ENCODE measurements at places on chromosomes 12 and 14. TPM values are rescaled to one million over a fixed set of nuclear protein-coding genes. Genes with fewer than 3 reads are reported as not detected.

The OR4K1 gene
- total RNA-seq: not detected

The INSM2 gene
- total RNA-seq: not detected

The CLEC14A gene
- not detected for total RNA-seq

The SCN8A gene
- total RNA-seq: 14.2 TPM

The FLRT2 gene
- total RNA-seq: 8.7 TPM

The TAS2R8 gene
- total RNA-seq: 0.22 TPM

The HOXC5 gene
- not detected for total RNA-seq

The NRDE2 gene
- 10.2 TPM for total RNA-seq

The RERG gene
- not detected for total RNA-seq

- no peak for DNase-seq
Measured at GRCh38 chr12:67911275-67911600, 78.0 kb upstream of the IFNG-AS1 start.

DNA sequence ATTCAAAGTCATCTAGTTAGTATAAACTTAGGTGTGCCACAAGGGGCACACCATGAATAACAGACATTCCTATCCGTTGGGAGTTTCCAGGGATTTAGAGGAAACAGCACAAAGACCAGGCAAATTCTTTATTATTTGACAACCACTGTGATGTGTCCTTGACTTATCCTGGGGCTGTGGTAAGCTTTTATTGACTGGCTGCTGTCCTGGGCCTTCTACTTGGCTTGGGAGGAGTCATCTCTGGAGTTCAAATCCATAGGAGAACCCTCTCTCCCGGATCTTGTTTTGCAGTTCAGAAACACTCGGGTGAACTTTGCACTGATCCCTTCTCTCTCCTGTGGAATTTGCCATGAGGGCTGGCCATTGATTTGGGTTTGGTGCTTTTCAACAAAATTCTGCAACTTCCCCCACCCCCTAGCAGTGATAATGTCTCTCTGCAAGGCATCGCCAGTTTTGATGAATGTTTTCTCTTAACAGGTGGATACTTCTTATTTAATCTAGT lies 136.3 kb downstream of the ADCK1 start:
- no peak for DNase-seq

DNA sequence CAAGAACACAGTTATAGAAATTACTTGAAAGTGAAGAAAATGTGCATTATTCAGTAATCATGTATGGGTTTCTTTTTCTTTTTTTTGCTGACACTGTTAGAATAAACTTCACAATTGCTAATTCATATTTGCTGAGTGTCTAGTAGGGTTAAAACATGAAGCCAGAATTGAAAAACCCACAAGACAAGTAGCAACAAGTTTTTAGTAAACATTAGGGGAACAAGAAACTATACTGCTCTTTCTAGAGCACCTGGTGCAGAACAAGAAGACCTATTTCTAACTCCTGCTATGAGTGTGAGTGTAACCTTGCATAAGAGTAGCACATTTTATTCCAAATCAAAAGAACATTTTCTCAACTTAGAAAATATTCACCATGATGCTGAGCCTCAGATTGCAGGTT lies 83.2 kb downstream of the ITPR2 start:
- DNase-seq: no peak

DNA sequence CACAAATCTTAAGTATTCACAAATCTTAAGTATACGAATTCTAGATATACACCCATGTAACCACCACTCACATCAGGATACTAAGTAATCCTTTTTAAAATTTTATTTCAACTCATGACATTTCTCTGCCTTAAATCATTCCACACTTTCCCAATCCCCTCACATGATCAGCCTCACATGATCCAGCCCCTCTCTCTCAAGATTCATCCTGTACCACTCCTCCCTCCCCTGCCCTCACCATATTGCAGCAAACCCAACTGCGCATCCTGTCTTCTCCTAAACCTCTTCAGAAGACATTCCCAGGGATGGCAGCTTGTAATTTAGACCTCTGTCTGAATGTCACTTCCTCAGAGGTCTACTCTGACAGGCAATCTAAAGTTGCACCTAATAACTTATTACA lies 1.7 kb upstream of the EIF4B start:
- DNase-seq: peak; percentile 56

DNA sequence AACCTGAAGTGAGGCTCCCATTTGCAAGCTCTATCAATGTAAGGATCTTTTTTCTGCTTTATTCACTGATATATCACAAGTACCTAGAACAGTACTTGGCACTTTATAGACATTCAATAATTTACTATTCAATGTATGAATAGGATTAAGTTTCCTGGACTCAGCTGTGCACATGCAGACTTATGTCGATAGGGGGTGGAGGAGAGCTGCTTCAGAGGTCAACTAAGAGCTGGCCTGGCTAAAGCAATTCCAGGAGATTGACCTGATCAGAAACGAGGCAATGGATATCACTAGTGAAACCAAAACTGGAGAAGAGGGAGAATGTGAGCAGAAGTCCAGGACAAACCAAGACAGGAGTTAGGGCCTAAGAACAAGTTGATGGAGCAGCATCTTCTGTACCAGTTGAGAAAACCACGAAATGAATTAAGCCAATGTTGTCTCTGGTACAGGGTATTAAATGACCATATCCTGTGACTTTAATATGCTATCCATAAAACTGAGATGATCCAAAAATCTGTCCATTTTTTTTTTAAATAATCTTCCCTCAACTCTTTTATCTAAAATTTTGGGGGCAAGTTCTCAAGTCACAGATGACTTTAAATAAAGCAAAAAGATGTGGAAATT lies 169.2 kb downstream of the PIK3C2G start:
- DNase-seq: peak; percentile 80

- DNase-seq: no peak
Measured at GRCh38 chr14:31993521-31993951, 83.6 kb upstream of the ARHGAP5 start.

DNA sequence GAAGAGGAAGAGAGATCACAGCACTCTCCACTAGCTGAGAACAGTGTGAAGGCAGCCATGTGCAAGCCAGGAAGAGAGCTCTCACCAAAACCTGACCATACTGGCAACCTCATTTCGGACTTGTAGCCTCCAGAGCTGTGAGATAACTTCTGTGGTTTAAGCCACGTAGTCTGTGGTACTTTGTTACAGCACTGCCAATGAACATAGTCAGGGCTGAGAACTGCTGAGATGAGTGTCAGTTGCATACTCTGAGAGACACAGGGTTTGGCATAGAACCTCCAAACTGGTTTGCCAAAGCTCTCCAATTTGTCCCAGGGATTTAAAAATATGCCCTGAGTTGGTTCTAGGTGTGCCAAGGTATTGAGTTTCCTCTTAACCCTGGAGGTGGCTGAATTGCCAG lies 218.6 kb downstream of the ATP23 start:
- DNase-seq: no peak

DNA sequence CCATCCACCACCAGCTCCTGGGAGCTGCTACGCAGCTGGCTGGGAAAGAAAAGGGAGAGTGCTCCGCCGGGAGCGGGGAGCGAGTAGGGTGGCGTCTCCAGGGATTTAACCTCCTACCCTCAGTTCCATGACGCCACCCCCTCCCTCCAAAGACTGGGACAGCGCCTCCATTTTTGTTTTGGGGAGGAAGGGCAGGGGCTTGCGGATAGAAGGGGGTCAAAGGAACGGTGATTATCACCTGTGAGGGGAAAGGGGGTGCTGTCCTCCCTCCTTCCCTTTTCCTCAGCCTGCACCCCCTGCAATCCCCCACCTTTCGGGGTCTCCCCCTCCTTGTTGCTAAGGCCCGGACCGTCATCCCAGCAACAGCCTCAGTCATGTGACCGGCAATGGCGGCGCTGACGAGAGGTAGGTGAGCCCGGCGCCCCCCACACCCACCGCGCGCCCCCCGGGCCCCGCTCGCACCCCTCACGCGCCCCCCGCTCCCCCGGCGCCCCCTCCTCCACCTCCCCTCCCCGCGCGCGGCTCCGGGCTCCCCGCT lies at the start of gene DTX3:
Gene DTX3, plus strand, starts transcription at position 371 of the 538 bp plus-strand sequence. CDS start 1,694 bp downstream, outside the sequence.
- peak; percentile 66 for DNase-seq

DNA sequence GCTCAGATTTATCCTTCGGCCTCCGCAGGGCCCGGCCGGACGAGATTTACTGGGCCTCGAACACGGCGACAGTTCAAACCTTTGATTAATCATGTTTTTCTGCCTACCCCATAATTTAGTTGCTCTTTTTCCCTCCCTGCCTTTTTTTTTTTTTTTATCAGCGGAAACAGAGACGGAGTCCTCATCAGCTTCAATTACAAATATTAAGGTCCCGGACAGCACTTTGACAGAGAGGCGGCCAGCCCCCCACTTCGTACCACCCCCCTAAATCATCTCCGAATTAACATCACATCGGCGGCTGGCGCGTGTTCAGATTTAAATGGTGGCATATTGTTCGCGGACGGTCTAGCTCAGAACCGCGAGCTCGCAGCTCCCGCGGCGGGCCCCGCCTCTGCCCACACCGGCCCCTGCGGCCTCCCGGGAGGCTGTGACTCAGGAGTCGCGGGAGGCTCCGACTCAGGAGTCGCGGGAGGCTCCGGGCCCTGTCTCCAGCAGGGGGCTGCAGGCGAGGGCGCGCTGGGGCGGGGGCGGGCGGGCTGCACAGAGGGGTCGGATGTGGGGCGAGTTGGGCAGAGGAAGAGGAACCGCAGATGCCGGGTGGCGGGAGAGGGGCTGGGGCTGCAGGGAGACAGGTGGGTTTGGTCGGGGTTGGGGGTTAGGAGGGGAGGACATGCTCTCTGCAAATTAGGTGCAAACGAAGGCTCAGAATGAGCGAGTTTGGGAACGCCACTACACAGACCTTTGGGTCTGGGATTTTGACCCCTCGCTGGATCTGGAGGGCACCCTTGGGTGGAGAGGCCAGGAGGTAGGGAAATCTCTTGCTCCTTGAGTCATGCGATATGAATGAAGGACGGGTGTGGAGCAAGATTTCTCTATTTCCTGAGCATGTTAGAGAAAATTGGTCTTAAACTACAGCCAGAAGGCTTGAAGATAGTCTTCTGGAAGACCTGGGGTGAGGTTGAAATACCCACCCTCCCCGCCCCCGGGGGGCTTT lies 19.6 kb upstream of the ATP5MC2 start:
- DNase-seq: peak; percentile 82

GRCh38 chr14:90562652-90563051 lies 165.8 kb downstream of the CALM1 start:
- DNase-seq: no peak

- DNase-seq: no peak
Measured at GRCh38 chr12:82415402-82415801, 57.1 kb downstream of the METTL25 start.

DNA sequence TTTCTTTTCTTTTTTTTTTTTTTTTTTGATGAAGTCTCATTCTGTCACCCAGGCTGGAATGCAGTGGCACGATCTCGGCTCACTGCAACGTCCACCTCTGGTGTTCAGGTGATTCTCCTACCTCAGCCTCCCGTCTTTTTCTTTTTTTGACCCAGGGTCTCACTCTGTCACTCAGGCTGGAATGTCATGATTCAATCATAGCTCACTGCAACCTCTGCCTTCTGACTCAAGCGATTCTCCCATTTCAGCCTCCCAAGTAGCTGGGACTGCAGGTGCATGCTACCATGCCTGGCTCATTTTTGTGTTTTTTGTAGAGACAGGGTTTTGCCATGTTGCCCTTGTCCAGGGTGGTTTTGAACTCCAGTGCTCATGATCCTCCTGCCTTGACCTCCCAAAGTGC lies 12.0 kb downstream of the FUT8 start:
- DNase-seq: no peak

GRCh38 chr14:39175445-39176262 lies 600 bp downstream of the PNN start:
- peak; percentile 72 for DNase-seq

- DNase-seq: no peak
Measured at GRCh38 chr12:242496-242895, 20.1 kb downstream of the SLC6A13 start.

DNA sequence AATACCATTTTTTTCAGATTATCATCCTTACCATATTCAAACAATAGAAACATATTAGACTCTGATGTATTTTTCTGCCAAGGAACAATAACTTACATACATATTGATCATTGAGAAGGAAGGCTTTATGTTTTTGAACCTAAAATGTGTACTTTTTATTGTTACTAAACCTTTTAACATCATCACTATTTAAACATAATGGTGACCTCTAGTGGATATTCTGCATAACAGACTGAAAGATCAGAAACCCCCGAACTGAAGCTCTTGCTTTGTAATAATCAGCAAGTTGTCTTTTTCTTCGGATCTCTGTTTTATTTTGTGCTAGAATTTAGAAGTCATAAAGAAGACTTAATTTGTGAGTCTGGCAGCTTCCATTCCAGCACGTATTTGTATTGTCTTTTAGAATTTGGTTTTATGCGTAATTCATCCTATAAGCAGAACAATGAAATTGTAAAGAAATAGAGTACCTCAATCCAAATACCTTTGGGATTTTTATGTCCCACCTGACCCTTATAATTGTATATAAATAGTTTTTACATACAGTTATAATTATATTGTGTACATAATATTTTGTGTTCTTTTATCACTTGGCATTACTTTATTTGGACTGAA lies 125.9 kb upstream of the ATF1 start:
- DNase-seq: peak; percentile 66

DNA sequence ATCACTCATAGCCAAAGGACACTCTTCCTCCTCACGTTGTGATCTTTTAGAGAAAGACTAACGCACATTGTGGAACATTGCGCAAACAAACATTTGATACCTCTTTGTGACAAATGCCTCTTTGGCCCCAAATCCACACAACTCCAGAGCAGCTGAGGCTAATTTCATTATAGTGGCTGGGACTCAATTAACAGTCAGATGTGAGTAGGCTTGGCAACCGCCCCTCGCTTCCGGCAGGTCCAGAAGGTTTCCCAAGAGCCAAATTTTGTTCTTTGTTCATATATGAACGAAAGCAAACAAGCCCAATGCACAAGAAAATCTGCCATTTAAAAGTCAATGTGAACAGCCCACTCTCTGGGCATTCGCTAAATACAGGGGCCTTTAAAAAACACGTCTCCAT lies 273.9 kb downstream of the GLT1D1 start:
- DNase-seq: no peak

DNA sequence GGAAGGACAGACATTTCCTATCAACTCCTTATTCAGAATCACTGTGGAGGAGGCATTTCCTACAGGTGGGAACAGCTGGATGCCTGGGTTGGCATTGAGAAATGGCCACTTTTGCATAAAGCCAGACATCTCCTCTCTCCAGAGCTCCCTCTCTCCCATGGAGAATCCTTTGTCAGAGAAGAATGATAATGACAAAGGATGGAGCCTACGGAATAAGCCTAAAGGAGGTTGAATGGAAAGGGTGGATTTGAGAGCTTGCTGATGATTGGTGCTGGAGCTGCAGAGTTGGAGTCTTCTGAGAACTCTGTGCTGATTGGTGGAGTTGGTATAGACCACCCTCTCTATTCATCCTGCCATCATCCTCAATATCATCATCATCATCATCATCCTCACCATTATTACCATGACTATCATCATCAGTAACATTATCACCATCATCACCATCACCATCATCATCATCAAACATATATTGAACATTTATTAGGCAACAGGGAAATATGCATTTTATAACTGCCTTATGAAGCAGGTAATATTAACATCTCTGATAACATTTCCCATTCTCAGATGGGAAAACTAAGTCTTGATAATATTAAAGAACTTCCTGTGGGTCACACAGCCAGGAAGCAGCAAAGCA lies 89.2 kb upstream of the HSPB8 start:
- peak; percentile 81 for DNase-seq

- no peak for DNase-seq
Measured at GRCh38 chr12:110431957-110432587, 18.1 kb downstream of the ARPC3 start.

- no peak for DNase-seq
Measured at GRCh38 chr12:88951177-88951576, 370.9 kb upstream of the KITLG start.

- no peak for DNase-seq
Measured at GRCh38 chr12:89140141-89140540, 212.2 kb downstream of the DUSP6 start.
